ENCODE measurements at places on chromosomes 1 and 21.

DNA sequence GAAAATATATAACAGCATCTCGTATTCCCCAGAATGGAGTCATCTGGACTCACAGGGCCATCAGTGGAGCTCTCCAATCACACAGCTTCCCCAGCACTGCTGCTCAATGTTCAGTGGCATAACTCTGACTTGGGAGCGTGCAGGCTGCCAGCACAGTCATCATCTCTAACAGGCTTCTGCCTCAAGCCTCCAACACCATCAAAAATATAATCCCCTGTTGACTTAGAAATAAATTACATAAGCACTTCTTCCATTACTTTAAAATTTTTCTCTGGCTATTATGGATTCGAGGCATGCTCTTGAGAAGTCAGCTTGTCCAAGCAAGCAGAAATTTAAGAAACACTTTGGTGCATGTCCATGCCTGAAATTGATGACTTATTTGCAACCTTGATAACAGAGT is 6.2 kb downstream of the DUSP23 start:
- H3K4me3 ChIP-seq, result no peak overlapping the region
- H3K4me1 ChIP-seq, result no peaks in the 10 kb centered on the region
- H3K27ac ChIP-seq, result no peak overlapping the region
- no peaks in the 10 kb centered on the region for H3K36me3 ChIP-seq

DNA sequence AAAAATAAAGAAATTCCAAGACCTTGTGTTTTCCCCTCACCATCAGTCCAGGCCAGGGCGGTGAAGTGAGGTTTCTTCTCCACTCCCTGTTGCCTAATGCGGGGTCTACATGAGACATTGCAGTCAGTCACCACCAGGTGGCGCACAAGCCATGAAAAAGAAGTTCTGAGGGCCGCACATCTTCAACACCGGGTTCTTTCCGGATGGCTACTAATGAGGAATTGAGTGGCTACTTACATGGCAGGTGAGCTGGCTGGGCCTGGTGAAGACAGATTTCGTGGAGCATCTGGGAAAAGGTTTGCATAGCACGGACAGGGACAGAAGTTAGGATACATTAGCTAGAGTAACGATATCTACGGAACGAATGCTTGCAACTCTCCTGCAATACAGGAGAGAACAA is 15.8 kb upstream of the S100A11 start:
- H3K4me1 ChIP-seq, result peaks cover 4% of the 10 kb centered on the region
- H3K27ac ChIP-seq, result no peak overlapping the region
- H3K4me3 ChIP-seq, result no peak overlapping the region

DNA sequence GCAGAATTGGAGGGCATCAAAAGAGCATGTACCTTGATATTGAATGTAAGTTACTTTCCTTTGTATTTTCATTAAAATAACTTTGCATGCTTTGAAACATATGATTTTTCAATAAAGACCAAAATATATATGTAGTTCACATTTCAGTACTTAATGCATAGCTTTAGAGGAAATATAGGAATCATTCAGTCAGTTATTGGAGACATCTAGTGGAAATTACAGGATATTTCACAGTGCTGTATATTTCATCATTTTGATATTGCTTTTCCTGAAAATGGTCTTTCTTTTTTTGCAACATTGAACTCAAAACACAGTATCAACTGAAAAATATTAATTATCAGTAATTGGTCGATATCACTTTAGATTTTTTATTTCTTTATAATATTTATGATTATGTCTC is 375.8 kb downstream of the NCAM2 start:
- DNase-seq, result no peak
- no peaks in the 10 kb centered on the region for H3K27me3 ChIP-seq
- H3K4me1 ChIP-seq, result no peaks in the 10 kb centered on the region
- no peaks in the 10 kb centered on the region for H3K36me3 ChIP-seq
- H3K4me3 ChIP-seq, result no peak overlapping the region

DNA sequence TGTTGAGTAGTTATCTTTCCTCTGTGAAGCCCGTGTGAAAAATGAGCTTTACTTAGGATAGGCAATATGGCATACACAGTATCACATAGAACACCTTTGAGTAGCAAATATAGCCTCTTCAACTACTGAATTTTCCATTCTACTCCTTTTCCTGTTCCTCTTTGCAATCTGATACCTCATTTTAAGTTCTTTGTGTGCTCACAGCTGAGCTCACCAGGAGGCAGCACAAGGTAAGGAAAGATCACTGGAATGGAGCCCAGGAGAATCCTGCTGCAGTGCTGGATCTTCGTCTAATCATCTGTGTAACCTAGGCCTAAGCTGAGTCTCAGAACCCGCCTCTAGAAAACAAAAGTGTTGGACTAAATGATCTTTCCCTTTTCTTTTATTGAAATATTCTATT is 171.0 kb downstream of the LRRC40 start:
- no peak for DNase-seq
- no peaks in the 10 kb centered on the region for H3K27me3 ChIP-seq
- H3K4me3 ChIP-seq, result no peak overlapping the region

- no peak overlapping the region for H3K4me3 ChIP-seq
- no peaks in the 10 kb centered on the region for H3K36me3 ChIP-seq
These were observed 25.7 kb downstream of the MAPKAPK2 start for GRCh38 chr1:206710460-206710823.

- H3K36me3 ChIP-seq, result no peaks in the 10 kb centered on the region
- no peaks in the 10 kb centered on the region for H3K4me1 ChIP-seq
- no peak overlapping the region for H3K27ac ChIP-seq
- no peak for DNase-seq
- H3K27me3 ChIP-seq, result no peaks in the 10 kb centered on the region
These were observed 261.1 kb downstream of the SIPA1L2 start for GRCh38 chr1:232368821-232369321.

DNA sequence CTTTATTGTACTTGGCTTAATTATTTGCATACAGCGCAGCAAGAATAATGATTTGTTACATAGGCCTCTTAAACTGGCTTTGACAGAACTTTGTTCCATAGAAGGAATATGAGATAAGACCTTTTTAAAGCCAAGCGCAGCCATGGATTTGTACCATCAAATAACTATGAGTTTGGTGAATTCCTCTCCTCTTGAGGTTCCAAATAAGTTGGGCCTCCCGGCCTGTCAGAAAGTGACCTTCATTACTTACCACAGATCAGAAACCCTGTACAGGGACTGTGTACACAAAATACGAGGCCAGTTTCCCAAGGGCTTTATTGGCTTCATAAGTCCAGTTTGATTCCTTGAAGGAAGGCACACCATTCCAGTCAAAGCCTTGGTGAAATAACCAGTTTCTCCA is 21.8 kb upstream of the HSD3B1 start:
- H3K4me3 ChIP-seq, result no peak overlapping the region
- no peak overlapping the region for H3K27ac ChIP-seq
- H3K27me3 ChIP-seq, result no peaks in the 10 kb centered on the region
- no peaks in the 10 kb centered on the region for H3K4me1 ChIP-seq
- no peak for DNase-seq
- H3K36me3 ChIP-seq, result no peaks in the 10 kb centered on the region

GRCh38 chr1:31866450-31867032 is 50.7 kb upstream of the SPOCD1 start:
- no peaks in the 10 kb centered on the region for H3K27me3 ChIP-seq
- no peaks in the 10 kb centered on the region for H3K36me3 ChIP-seq
- H3K4me3 ChIP-seq, result no peak overlapping the region
- DNase-seq, result no peak
- H3K4me1 ChIP-seq, result no peaks in the 10 kb centered on the region

DNA sequence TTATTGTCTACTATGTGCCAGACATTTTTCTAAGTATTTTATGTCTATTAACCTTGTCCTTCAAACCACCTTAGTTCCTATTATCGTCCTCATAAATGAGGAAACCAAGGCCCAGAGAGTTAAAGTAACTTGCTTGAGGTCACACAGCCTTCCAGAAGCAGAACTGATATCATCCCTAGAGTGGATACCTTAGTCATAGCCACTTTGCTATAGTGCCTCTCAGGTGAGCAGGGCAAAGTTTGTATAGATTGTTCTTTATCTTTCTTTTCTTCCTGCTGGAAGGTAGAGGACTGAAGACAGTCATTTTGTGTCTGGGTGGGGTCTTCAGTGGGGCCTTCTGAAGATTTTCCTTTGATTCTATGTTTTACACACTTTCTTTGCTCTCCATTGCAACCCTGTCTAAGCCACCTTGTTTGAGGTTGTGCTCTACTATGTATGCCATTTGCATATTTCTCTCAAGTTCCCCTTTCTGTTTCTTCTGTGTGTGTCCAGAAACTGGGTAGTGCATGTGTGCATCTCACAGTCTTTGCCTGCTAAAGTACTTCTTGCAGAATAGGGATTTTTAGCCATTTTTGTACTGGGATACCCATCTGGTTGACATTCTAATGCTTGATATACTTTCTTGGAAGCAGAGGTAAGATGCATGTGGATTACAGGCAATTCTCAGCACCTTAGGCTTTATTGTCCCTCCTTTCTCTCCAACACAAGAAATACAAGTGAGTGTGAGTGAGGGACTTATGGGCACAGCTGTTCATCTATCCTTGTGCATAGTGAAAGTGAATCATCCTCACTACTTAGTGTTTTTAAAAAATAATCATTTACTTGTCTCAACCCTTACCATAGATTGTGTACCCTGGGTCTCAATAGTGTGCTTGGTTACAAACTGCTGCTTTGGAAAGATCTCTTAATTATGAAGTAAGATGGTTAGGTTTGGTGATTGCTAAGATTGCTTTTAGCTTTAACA is 207.6 kb upstream of the HMCN1 start:
- no peak overlapping the region for H3K27ac ChIP-seq
- H3K36me3 ChIP-seq, result no peaks in the 10 kb centered on the region

DNA sequence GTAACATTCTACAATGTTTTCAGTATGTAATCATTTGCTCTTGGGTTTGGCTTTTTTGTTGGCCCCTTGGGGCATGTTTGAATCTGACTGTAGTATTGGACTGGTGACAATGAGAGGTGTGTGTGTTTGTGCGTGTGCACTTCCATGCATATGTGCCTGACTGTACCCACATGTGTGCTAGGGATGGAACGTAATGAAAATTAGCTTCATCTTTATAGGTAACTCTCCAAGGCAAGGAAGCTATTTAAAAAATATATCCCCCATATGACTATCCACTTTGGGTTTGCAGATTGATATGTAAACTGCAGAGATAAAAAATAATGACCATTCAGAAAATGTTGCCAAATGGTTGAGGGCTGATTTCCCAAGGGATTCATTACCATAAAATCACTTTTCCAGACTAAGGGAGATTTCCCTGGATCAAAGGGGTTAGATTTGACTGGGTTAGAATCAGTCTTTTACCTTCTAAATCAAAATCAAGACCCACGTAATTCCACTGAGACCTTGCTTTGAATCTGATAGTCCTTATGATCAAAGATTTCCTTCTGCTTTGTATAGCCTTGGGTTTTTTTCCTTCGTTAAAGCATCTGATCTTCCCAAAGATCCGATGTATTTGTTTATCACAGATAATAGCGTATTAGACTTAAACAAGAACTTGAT is 189.7 kb downstream of the CENPF start:
- H3K36me3 ChIP-seq, result no peaks in the 10 kb centered on the region
- DNase-seq, result no peak
- H3K4me3 ChIP-seq, result no peak overlapping the region
- H3K27ac ChIP-seq, result no peak overlapping the region
- H3K27me3 ChIP-seq, result no peaks in the 10 kb centered on the region

GRCh38 chr21:36075953-36076352 is 6.1 kb downstream of the CBR1 start:
- no peak overlapping the region for H3K27ac ChIP-seq
- no peak for DNase-seq
- no peaks in the 10 kb centered on the region for H3K36me3 ChIP-seq
- H3K27me3 ChIP-seq, result no peaks in the 10 kb centered on the region
- no peak overlapping the region for H3K4me3 ChIP-seq

- no peaks in the 10 kb centered on the region for H3K4me1 ChIP-seq
- DNase-seq, result no peak
- H3K4me3 ChIP-seq, result no peak overlapping the region
- no peak overlapping the region for H3K27ac ChIP-seq
- no peaks in the 10 kb centered on the region for H3K27me3 ChIP-seq
- H3K36me3 ChIP-seq, result no peaks in the 10 kb centered on the region
These were observed 33.8 kb downstream of the USP48 start for GRCh38 chr1:21749109-21749508.

- H3K4me3 ChIP-seq, result no peak overlapping the region
- H3K27me3 ChIP-seq, result no peaks in the 10 kb centered on the region
- DNase-seq, result no peak
- H3K27ac ChIP-seq, result no peak overlapping the region
- H3K4me1 ChIP-seq, result peaks cover 16% of the 10 kb centered on the region
- no peaks in the 10 kb centered on the region for H3K36me3 ChIP-seq
These were observed 220.0 kb downstream of the RERE start for GRCh38 chr1:8597455-8597854.

- no peak overlapping the region for H3K4me3 ChIP-seq
- no peak overlapping the region for H3K27ac ChIP-seq
- H3K36me3 ChIP-seq, result no peaks in the 10 kb centered on the region
- DNase-seq, result no peak
- H3K27me3 ChIP-seq, result no peaks in the 10 kb centered on the region
These were observed 122.7 kb downstream of the ZBTB18 start for GRCh38 chr1:244173769-244174168.

- H3K4me3 ChIP-seq, result no peak overlapping the region
- H3K4me1 ChIP-seq, result no peaks in the 10 kb centered on the region
- no peaks in the 10 kb centered on the region for H3K27me3 ChIP-seq
- H3K27ac ChIP-seq, result no peak overlapping the region
- H3K36me3 ChIP-seq, result no peaks in the 10 kb centered on the region
- DNase-seq, result peak; percentile 60
These were observed 9.6 kb upstream of the ADORA1 start for GRCh38 chr1:203117611-203118575.

GRCh38 chr1:33339413-33339812 is 18.5 kb upstream of the A3GALT2 start:
- peak overlapping the region; percentile 74 for H3K27ac ChIP-seq
- peaks cover 46% of the 10 kb centered on the region for H3K4me1 ChIP-seq
- no peaks in the 10 kb centered on the region for H3K36me3 ChIP-seq
- no peak for DNase-seq
- no peak overlapping the region for H3K4me3 ChIP-seq

DNA sequence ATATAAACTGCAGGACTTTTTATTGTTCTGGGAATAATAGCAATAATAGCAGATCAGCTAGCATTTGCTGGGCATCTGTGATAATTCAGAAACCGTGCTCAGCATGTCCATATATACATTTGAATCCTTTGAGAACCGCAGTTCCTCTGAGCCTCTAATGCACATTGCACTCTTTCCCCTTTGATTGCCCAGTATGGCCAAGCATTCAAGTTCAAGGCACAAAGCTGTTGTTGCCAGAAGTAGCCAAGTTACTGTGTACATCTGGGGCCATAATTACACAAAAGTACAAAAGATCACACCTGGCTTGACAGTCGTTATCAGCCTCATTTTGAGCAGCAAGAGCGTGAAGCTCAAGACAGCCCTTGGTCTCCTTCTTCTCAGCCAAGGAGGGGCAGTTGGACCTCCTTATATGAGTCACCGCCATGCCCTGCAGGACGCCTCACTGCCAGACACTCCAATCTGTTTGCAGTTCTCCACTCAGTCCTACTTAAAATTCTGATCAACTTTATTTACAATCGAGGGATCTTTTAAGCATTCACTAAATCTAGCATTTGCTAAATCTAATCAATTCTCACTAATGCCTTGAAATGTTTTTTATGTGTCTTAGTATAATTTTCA is 216.0 kb downstream of the SLC35F3 start:
- no peak for DNase-seq
- no peaks in the 10 kb centered on the region for H3K27me3 ChIP-seq
- no peaks in the 10 kb centered on the region for H3K36me3 ChIP-seq
- H3K27ac ChIP-seq, result no peak overlapping the region
- no peak overlapping the region for H3K4me3 ChIP-seq
